Posterior cingulate gyrus (tissue), 11 donors: ENCODE measurements at places on chromosomes 2 and 18.

GRCh38 chr2:177740700-177741099 lies 331.9 kb downstream of the PDE11A start:
- DNase-seq: no peak

DNA sequence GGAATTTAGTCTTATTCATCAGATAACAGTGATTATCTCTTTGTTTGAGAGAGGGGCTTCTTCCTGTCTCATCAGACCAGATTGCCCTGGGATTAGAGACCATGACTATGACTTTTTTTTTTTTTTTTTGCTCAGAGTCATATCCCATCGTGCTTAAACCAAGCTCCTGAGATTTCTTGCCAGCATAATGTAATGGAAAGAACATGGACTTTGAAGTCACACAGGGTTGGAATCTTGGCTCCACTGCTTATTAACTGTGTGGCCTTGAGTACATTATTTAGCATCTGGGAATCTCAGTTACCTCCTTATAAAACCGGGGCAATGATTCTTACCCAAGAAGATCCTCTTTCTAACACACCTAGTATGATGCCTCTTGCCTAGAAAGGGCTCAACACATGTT lies 268.3 kb downstream of the DYSF start:
- DNase-seq: no peak

- no peak for DNase-seq
Measured at GRCh38 chr2:233446606-233447305, 92.5 kb downstream of the DGKD start.

- DNase-seq: no peak
Measured at GRCh38 chr2:28293416-28293815, 99.2 kb upstream of the FOSL2 start.

- DNase-seq: no peak
Measured at GRCh38 chr18:38576916-38577315, 1011.3 kb upstream of the CELF4 start.

- no peak for DNase-seq
Measured at GRCh38 chr2:71884303-71885042, 263.2 kb downstream of the CYP26B1 start.

DNA sequence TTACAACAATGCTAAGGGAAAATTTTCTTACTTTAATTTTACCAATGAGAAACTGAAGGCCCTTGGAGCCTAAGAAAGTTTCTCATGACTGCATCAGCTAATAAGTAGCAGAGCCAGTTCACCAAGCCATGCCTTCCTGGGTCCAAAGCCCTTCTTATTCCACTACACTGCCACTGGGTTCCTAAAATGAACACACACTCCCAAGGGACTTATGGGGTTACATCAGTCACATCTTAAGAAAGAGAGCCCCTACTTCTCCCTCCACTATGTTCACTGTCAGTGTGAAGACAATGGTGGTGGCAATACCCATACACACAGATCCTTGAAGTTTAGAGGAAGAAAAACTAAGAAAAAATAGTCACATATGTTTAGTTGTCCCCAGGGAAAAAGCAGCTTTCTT lies 20.6 kb downstream of the MBD2 start:
- DNase-seq: no peak

GRCh38 chr2:202015471-202015870 lies 18.2 kb upstream of the FZD7 start:
- peak; percentile 22 for DNase-seq

GRCh38 chr18:55501579-55501978 lies 86.4 kb downstream of the TCF4 start:
- DNase-seq: no peak

- no peak for DNase-seq
Measured at GRCh38 chr18:11066038-11066437, 83.3 kb downstream of the PIEZO2 start.

DNA sequence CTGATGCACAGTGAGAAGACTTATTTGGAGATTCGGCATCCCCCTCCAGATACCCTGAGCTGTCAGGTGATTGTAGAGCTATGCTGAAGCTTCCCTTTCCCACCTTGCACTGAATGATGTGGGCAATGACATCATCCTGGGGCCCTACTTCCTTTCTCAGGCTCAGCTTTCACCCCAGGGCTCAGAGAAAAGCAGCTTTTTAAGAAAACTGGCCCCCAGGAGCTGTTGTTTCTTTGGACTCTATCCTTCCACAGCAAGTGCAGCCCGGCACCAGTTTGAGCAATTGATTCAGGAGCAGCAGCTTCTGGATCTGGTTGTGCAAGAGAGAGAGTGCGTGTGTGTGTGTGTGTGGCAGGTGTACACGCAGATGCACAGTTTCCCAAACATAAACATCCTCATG lies 251.3 kb downstream of the ANAPC1 start:
- no peak for DNase-seq

DNA sequence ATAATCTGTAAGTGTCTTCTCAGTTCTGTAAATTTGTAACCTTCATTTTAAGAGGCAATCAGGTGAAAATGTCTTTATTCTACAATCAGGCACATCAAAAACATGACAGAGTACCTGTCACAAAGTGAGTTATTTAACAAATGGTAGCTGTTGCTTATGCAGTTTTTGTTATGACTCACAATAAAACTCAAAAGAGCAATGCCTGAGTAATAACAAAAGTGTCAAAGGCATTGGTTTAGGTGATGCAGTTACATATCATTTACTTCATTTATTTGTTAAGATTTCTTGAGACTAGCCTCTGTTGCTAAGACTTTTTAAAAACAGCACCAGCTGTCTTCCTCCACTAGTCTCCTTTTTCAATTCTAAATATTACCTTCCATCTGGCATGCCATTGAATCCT lies 177.8 kb downstream of the KIAA1328 start:
- no peak for DNase-seq

GRCh38 chr18:51569153-51569552 lies 371.7 kb upstream of the MEX3C start:
- DNase-seq: no peak

- no peak for DNase-seq
Measured at GRCh38 chr2:8343031-8343430, 338.8 kb upstream of the ID2 start.
